T-helper 2 cell (primary cell): ENCODE measurements at places on chromosomes 7 and 10.

GRCh38 chr7:116547347-116547746 lies 22.5 kb downstream of the CAV1 start:
- no peak for DNase-seq

DNA sequence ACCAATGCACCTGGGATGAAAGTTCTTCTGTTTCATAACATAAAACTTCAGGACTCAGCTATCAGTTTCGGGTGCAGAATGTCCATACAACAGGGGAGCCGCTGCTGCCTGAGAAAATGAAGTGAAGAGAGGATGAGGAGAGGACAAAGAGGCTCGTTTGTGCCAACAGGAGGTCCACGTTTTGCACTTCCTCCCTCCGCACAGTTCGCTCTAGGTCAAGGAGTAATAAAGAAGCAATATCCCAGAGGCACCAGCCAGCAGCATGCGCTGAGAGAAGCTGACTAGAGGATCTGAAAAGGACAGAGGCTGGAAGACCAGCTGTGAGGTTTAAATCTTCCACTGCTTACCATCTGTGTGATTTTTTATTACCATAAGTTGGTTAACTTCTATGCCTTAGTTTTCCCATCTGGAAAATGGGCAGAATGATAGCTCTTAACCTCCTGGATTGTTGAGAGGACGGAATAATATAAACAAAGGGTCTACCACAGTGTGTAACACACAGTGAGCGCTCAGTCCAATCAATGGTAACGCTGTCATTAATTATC lies 709 bp downstream of the GPAM start:
- no peak for DNase-seq

GRCh38 chr7:28939367-28939766 lies 18.8 kb downstream of the TRIL start:
- no peak for DNase-seq

DNA sequence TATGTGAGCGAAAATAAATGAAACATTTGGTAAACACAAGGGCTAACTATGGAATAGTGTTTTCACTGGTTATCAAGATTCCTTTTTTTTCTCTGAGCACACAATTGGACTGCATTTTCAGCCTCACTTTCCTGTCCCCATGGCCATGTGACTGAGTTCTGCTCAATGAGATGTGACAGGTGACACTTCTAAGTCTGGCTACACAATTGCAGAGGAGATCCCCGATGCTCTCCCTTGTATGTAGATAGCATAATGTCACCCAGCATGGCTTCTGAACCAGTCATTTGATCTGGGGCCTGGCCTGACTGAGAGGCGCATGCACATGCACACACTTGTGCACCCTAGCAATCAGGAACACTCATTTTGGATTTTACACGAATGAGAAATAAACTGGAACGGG lies 581.8 kb downstream of the GRID1 start:
- DNase-seq: no peak

DNA sequence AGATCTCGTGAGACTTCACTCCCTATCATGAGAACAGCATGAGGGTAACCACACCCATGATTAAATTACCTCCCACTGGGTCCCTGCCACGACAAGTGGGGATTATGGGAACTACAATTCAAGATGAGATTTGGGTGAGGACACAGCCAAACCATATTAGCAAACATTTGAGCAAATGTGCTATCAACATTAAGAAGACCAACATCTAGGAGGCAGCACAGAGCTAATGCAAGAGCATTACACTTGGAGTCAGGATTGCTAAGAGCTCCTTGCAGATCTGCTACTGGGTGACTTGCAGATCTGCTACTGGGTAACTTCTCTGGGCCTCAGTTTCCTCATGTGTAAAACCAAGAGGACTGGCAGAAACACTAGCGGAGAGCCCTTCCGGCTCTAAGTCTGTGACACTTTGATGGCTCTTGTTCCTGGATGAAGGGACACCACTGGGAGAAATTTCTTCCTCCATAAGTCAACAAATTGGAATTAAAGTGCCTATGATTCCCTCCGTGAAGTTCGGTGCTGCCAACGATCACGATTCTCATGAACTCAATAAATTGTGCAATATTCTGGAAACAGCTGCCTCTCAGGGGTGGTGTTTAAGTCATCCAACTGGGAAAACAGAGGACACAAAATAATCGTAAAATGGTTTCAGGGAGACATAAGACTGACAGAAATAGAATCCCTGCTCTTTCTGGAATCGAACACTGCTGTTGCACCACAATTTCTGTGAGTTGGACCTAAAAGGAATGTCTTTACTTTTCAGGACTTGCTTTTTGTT lies 115.8 kb upstream of the ITGB1 start:
- peak; percentile 35 for DNase-seq

GRCh38 chr7:139808427-139808826 lies 20.6 kb upstream of the TBXAS1 start:
- DNase-seq: no peak

- no peak for DNase-seq
Observed at GRCh38 chr7:116509982-116510579, 10.5 kb downstream of the CAV2 start.

GRCh38 chr10:123994417-123995081 lies 98.8 kb downstream of the CHST15 start:
- DNase-seq: peak; percentile 72

DNA sequence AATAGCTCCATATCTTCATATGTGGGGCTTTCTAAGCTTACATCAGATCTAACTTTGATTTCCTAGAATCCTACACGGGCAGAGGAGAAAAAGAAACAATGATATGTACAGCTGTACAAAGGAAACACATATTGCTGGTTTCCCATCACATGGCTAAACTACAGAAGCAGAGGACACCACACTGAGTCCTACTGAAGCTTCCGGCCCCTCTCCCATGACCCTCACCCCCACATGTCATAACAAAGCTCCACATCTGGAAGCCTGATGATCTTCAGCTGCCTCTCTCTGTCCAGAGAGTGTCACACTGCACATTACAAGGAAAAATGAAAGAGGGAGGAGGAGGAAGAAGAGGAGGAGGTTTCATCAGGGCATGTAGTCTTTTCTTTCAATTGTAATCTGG lies 14.0 kb downstream of the SLC16A12 start:
- DNase-seq: no peak

DNA sequence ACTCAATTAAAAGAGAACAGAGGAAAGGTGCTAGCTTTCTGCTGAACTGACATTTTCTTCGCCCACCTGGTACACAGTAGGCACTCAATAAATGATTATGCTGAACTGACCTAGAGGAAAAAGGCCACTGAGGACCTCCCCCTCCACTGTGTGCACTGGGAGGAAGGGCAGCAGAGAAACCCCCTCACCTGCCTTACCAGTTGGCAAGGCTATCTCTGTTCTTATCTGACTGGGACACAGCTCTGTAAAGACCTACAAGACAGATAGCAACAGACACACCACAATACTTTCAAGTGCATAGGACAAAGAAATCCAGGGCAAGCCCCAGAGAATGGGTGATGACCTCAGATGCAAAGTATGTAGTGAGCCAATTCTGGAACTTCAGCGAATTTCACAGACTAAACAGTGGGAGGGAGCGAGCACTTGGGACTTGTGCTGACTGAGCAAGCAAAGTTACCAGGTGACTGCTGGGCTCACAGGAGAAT lies 30.4 kb downstream of the PDLIM1 start:
- no peak for DNase-seq

GRCh38 chr10:103192089-103192450 lies 1.0 kb downstream of the NT5C2 start:
- no peak for DNase-seq

DNA sequence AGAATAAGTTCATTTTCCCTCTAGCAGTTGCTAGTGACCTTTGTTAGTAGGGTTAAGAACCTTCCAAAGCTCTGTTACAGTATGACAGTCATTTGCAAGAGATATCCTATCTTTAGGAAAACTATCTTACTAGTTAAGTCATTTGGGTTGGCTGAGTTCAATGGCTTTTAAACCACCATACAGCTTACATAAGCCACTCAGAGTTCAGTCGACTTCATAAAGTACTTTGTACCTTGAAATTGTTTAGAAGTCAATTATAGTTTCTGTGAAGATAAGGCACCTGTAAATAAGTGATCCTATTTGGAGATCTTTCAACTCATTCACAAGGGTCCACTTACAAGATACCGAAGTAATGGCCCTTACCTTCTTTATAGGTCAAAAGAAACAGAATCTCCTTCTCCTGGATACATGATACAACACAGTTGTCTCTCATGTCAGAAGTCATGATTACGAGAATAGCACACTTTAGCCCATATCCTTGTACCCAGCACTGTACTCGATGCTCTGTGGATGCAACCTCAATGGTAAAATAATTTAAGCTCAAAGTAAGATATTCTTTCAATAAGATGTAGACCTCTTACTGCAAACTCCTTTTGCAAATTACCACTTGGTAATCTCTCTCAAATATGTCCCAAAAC lies 11.9 kb upstream of the ABCC2 start:
- DNase-seq: no peak

GRCh38 chr7:102874166-102874829 lies 38.5 kb upstream of the LRRC17 start:
- no peak for DNase-seq

- no peak for DNase-seq
Observed at GRCh38 chr10:45514291-45515270, 140.6 kb downstream of the ALOX5 start.

DNA sequence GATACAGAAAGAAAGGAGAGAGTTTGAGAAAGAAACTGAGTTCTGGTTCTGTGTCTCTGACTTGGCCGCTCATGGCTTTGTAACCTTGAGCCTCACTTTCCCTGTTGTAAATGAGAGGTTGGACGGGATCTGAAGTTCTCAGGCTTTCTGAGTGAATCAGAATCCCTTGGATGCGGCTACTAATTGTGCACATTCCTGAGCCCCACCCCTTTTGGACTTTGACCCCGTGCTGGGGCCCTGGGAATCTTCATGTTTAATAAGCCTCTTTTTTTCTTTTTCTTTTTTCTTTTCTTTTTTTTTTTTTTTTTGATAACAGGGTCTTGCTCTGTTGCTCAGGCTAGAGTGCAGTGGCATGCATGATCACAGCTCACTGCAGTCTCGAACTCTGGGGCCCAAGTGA lies 26.9 kb downstream of the SLC25A28 start:
- DNase-seq: no peak

GRCh38 chr10:35433851-35434426 lies 97.6 kb downstream of the CCNY start:
- no peak for DNase-seq

GRCh38 chr7:10780400-10780747 lies 193.3 kb upstream of the PHF14 start:
- no peak for DNase-seq

- DNase-seq: no peak
Observed at GRCh38 chr7:22670422-22670815, 56.6 kb upstream of the IL6 start.

- DNase-seq: no peak
Observed at GRCh38 chr10:123429706-123430221, 236.4 kb upstream of the GPR26 start.

DNA sequence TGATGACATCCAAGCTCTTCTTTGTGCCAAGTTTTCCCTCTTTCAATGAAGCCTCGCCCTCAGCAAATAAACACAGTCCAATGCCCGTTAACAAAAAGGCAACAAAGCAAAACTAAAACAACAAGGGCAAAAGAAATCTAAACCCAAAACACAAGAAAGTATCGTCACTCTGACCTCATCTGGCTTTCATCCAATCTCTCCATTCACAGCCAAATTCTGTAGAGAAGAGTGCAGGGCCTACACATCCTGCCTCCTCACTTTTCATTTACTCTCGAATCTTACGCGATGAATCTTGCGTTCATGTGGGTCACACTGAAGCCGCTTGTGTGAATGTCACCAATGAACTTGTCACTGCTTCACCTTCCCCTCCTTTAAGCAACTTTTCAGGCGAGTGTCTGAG lies 15.9 kb upstream of the AKR1E2 start:
- no peak for DNase-seq

- DNase-seq: no peak
Observed at GRCh38 chr10:79070606-79071395, 2.0 kb downstream of the ZMIZ1 start.

DNA sequence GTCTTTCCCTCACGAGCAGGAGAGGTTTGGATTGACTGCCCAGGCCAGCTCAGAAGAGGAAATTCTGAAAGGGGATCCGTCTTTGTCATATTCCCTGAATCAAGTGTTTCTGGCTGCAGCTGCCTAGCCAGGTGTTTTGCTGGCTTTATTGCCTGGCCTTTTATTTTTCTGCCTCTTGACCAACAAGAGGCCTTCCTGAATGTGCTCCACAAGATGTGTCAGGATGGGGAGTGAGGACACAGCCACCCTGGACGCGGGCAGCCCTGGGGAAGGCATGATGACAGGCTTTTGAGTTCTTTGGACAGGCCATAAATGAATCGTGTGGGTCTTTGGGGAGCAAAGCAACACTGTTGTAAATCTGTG lies 163.6 kb downstream of the CAMK1D start:
- DNase-seq: no peak

DNA sequence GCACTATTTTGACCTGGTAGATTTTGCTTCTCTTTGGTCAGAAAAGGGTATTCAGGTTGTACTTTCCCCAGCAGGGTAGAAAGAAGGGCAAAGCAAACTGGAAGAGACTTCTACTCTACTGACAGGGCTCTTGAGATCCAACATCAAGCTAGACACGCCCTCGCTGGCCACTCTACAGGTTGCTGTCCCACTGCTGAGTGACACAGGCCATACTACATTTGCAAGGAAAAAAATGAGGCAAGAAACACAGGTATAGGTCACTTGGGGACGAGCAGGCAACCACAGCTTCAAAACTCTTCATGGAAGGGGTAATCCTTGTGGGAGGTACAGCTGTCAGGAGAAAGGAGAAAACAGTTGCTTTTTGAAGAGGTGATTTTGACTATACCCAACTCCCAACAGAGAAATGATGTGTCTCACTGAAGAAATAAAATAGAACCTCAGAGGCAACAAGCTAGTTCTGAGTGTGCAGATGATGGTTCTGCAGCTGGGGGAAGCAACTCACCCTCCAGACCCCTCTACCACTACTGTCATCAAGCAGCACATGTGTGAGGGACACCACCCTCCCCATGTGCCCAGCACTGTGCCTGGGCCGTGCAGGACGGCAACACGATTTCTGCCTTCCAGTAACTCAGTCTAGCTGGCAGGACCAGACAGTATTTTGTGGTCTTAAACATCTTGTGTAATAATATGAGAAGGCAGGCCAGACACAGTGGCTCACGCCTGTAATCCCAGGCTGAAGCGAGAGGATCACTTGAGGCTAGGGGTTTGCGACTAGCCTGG lies 16.3 kb downstream of the AKR1B1 start:
- DNase-seq: no peak

DNA sequence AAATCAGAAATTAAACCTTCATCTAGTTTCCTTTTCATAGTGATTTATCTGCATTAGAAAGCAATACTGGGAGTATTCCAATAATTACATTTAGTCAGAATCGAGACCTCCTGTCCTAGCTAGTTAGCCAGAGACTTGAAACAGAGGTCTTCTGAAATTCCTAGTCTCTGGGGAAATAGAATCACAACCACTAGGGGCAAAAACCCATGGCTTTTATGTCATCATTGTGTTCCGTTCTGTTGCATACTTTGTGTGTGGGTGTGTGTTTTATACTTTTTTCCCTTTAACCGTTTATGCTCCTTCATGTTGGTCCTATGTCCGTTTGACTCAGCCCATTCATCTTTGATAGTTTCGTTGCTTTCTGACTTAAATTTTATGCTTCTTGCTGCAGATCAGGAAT lies 79.8 kb downstream of the RALA start:
- DNase-seq: no peak
